ENCODE measurements at places on chromosomes 4 and X.

- DNase-seq: no peak
Measured at GRCh38 chr4:10135260-10135659, 18.7 kb upstream of the WDR1 start.

- no peak for DNase-seq
Measured at GRCh38 chr4:56727150-56727549, 46.1 kb upstream of the HOPX start.

- no peak for DNase-seq
Measured at GRCh38 chrX:29382811-29383210, 795.6 kb downstream of the IL1RAPL1 start.

DNA sequence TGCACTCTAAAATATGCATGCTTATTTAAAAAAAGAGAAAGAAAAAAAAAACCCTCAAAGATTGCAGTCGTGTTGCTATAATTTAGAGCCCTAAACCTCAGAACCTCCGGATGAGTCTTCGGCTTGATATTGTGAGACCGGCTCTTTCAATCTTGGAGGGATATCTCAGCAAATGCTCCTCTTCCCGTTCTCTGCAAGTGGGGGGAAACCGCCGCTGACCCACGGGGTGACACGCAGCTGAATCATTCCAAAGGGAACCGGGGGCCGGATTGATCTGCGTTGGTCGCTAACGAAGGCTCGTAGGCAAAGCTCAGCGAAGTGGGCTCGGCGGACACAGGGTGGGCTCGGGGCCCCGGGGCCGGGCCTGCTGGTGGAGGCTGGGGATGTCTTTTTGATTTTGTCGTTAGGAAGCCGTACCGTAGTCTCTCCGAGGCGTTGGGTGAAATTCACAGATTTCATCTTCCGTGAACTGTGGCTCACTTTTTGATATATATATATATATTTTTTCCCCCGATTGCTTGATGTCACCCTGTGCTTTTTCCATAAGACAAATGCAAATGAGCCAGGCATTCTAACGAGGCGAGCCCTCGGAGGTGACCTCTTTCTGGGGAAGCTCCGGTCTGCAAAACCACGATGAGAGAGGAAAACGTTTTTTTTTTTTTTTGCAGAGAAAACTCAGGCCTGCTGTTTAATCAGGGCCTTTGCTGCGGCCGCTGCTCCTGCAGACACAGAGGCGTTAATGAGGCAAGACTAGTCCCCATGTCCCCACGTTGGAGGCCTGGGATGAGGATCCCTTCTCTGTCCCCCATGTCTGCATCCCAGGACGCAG, 110.7 kb upstream of the PPP2R3B start:
- no peak for DNase-seq

DNA sequence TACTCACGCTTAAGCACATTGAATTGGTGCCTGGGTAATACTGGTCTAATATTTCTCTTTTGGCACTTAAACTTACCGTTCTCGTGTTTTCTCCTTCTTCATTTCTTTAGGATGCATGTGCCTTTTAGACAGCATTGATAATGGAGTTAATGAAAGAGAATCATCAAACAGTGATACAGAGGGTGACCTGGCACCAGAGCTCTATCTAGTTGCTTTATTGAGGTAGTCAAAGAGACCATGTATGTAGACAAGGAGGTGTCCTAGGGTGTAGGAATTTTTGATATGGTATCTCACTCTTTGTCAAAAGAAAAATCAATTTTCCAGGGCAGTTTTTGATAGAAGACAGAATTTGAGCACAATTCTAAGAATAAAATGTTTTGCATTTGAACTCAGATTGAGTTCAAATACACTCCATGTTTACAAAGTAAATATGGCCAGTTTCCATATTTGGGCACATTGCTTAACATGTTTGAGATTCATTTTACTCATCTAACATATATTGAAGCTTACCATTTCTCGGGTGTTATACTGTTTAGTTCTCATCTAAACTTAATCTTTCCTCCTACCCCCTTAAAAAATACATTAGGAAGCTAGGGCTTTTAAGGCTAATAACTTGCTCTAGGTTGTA, 92.0 kb downstream of the WWC2 start:
- no peak for DNase-seq

DNA sequence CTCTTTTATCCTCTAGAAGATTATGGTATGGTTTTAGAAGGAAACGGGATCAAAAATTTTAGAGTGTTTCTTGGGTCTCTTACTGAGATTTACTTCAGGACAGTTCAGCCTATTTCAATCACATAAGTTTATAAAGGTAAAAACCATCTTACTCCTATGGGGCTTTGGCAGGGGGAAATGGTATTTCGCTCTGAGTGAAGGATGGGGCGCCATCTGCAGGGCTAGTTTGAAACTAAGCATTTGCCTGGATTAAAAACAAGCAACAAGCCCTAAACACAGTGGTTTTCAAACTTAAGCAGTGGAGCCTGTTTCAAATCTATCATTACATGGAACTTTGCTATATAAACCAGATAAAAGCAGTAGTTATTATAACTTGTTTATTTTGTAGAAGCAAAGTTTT, 361.5 kb upstream of the FMR1 start:
- DNase-seq: no peak

DNA sequence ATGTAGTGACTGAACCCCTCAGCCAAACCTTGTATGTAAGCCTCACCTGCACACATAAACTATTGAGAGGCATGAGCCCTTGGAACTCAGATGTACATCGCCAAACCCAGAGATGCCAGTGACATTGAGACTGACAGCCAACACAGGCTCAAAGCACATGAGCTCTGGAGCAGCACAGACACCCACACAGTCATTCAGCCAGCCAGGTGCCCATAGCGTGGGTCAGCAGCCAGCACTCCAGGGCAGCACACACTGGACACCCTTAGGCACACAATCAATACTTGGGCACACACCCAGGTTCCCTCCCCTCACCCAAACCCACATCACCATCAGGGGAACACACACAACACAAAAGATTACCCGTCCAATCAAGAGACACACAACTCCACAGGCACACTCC, 4.3 kb upstream of the TIMP1 start:
- DNase-seq: no peak

GRCh38 chr4:165011403-165011802, 20.4 kb upstream of the TRIM60 start:
- no peak for DNase-seq

GRCh38 chr4:176810481-176811249, 17.9 kb upstream of the VEGFC start:
- no peak for DNase-seq

DNA sequence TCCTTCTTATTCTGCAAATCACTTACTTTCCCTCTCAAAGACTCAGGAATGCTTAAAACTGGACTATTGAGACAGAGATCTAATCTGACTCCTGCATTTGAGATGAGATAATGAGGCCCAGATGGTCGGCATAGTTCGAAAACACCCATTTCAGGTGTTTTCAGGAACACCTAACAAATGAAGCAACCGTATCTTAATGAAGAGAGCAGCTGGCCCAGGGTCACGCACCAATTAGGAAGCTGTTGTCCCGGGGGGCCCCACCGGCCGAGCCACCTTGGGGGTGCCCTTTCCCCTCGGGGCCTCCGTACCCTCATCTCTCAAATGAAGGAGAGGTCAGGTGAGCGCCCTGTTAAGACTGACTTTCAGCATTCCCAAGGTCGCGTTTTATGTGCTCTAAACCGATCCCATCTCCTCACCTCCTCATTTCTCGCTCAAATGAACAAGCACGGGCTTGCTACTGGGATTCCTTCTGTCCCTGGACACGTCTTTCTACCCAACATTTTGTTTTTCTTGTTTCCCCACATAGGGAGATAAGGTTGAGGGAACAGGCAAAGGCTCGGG, 824 bp downstream of the LRPAP1 start:
- DNase-seq: no peak

GRCh38 chrX:94435799-94436198, 761.8 kb downstream of the FAM133A start:
- no peak for DNase-seq

Data from cortex of kidney (tissue), 1 donor.